ENCODE measurements at places on chromosomes 5 and 9. TPM values are rescaled to one million over a fixed set of nuclear protein-coding genes. Genes with fewer than 3 reads are reported as not detected.

DNA sequence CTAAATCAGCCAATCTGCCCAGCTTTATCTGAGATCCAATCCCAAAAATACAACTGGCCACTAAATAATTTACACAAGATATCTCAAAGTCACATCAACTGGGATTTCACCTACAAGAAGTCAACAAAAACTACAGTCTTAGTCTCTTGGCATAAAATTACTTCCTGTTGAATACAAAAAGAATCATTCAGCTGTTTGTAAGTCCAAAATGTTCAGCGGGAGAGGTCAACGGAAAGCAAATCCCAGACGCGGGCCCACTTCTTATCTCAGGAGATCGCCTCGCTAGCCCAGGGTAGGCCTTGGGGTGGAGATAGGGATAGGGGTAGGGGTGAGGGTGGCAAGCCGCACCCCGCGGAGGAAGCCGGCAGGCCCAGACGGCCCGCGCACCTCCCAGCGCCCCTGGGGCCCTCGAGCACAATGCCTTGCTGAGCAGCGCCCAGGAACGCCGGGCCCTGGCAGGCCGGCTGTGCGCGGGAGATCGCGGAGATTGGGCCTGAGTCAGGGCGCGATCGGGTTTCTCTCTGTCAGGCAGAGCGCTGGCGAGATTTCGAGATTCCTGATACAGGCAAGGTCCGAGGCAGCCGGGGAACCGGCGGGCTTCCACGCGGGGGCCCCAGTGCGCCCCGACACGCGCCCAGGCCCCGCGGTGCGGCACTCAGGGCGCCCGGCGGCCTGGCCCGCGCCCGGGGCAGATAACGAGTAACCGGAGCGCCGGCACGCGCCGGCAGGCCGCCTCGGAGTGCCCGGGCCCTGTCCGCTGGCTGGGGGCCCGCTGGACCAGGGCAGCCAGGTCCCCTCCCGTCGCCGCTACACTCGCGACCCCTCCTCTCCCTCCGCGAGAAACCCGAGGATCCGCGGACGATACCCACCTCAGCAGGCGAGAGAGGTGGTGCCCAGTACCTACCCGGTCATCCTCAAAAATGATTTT is 601 bp downstream of the HINT1 start:
- DNase-seq: peak; percentile 73

- DNase-seq: no peak
Measured at GRCh38 chr5:149288436-149288835, 16.8 kb downstream of the AFAP1L1 start.

DNA sequence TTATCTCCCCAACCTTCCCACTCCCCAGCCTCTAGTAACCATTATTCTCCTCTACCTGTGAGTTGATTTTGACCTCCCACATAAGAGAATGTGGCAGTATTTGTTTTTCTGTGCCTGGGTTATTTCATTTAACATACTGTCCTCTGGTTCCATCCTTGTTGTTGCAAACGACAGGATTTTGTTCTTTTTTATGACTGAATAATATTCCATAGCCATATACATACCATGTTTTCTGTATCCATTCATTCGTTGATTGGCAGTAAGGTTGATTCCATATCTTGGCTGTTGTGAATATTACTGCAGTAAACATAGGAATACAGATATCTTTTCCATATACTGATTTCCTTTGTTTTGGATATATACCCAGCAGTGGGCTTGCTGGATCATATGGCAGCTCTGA is 20.8 kb downstream of the GPBP1 start:
- no peak for DNase-seq

DNA sequence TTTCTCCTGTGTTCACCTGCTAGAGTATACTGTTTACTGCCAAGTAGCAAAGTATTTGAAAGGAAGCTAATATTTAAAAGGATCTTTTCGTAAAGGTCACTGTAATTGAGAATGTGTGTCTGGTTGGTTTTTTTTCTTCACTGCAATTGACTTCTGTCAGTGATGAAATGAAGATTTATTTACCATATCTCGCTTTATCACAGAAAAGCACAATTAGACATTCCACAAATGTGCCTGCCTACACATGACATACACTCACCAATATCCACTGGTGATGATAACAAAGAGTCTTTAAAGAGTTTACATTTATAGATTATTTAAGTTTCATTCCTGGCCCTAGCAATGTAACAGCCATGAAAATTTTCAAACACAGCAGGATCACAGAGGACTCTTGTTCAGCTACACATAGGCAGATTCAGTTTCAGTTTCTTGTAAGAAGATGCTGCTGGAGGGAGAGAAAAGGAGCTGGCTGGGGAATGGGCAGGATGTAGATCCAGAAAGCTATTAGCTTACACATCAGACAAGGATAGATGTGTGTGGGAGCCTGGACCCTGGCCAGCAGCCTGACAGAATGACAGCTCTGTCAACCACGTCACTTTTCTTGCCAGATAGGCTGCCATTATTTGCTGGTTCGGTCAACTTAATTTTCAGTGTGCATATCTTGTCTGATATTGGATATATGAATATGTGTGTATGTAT is 104.0 kb downstream of the GDNF start:
- no peak for DNase-seq

GRCh38 chr5:133825631-133826289 is 142.7 kb downstream of the C5orf15 start:
- no peak for DNase-seq

- DNase-seq: no peak
Measured at GRCh38 chr9:89154651-89155336, 23.8 kb downstream of the SHC3 start.

GRCh38 chr5:537621-538071 is 13.4 kb upstream of the SLC9A3 start:
- no peak for DNase-seq

GRCh38 chr9:38141746-38142591 is 72.9 kb upstream of the SHB start:
- no peak for DNase-seq

GRCh38 chr9:98874721-98875255 is 67.3 kb downstream of the GALNT12 start:
- no peak for DNase-seq

DNA sequence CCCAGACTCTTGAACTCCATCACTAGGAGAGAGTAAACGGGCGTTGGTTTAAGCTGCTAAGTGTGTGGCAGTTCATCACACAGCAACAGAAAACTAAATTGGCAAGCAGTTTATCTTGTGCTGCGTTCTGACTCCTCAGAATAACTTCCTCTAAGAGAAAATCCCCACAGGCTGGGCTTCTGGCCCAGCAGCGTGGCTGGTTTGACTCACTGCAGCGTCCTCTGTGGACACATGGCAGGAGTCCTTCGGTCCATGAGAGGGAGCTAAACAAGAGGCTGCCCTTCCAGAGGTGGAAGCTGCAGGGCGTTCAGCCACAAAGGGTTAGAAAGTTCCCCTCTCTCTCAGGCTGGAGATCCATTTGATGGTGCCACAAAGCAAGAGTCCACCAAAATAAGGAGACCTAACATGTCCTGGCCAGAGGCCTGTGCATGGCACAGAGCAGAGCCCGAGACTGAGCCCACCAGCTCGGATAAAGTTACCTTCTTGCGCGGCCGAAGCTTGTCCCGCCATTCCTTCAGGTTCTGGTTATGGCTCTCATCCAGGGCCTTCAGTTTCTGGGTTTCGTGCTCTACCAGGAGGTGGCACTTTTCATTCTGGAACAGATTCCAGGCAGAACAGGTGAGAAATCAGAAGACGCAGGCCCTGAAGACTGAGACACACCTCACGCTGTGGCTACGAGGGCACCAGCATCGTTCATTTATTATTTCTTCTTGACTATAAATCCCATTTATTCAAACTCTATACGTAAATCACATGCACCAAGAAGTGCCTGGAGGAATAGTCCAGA is 46.2 kb upstream of the FBXW11 start:
- DNase-seq: no peak

DNA sequence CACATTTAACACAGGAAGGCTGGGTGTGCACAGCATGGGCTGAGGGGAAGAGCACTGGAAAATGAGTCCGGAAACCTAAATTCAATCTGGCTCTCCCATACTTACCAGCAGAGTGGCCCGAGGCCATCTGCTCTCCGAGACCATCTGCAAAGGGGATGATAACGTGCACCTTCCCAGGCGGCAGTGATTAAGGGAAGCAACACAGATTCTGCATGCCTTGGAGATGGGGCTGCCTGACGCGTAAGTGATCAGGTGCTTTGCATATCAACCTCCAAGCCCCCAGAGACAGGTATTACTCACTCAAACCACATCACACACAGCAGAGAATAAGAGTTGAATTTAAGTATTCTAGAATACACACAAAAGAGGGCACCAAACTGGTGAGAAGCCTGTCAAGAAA is 9.1 kb downstream of the EPB41L4B start:
- no peak for DNase-seq

- no peak for DNase-seq
Measured at GRCh38 chr9:104911032-104911607, 16.8 kb downstream of the ABCA1 start.

DNA sequence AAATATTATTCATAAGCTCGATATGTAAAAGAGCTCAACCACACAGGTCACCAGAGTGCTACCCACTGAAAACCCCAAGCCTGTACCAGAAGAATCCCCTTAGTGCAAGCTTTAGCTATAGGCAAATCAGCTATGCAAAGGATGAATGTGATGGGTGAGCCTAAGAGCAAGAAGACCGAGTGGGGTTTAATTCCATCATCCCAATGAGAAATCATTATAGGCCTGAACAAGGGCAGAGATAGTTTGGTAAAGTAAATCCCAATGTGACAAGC is 21.8 kb downstream of the ELOVL7 start:
- DNase-seq: no peak

DNA sequence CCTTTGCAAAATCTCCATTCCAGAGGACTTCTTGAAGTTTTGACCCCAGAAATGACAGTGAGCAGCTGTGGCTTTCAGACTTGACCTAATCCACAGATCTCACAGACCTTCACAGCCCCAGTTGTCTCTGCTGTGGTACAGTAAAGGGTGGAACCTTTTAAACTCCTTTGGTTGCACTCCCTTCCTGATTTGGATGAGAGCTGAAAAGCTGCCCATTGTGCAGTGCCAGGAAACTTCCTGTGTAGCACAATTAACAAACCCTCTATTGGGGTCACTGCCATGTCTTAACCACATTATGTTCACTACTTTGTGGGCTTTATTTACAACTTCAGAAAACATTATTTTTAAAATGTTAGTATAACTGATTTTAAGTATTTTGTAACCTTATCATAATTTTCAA is 56.7 kb upstream of the PCSK5 start:
- DNase-seq: no peak

- no peak for DNase-seq
Measured at GRCh38 chr5:158599157-158599556, 500.6 kb downstream of the EBF1 start.

DNA sequence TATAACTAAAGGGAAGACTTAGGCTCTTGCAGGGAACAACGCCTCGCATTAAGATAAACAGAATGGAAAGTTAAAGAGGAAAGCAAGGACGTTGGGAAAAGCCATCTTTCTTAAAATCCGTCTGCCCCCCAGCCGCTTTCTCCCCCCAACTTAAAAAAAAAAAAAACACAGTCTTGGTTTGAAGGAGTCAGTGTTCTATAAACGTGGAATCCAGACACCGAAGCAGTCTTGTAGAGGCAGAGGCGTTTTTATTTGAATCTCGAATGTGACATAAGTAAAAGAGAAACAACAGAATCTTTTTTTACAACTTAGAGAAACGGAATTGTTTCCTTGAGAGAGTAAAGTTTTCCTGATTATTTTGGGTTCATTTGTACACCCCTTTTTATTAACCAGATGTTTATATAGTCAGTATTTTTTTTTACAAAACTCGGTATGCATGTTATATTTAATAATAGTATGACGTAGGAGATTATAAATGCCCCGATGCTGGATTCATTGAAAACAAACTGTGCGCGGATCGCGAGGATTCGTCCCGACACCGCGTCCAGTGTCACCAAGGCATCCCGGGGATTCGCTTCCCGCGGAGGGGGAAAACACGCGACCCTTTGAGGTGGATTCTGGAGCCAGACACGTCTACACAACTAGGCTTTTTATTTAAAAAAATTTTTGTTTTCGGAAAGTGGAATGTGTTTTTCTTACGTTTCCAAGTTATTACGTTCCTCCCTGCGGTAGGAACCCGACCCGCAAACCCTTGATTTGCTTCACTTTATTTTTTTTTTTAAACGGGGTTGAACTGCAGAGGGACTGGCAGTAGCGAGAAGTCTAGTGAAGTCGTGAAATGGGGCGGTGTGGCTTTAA is 6.7 kb downstream of the PTCH1 start:
- peak; percentile 48 for DNase-seq

DNA sequence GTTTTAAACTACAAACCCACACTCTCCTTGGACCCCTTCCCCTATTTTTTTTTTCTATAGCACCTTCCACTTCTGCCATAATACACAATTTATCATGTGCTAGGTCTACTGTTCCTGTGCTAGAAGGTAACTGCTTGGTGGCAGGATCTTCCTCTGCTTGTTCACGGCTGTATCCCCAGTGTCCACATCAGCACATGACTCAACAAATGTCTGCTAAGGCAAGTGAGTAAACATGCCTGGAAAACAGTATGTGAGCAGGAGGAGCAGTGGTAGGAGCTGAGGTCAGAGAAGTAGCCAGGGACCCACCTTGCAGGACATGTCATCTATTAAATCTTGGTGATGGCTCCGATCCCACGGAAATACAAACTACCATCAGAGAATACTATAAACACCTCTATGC is 79.4 kb downstream of the AUH start:
- DNase-seq: no peak

- DNase-seq: peak; percentile 33
Measured at GRCh38 chr9:129697656-129698253, 32.3 kb downstream of the PRRX2 start.

GRCh38 chr5:7395432-7395946 is 449 bp upstream of the ADCY2 start:
- no peak for DNase-seq

- DNase-seq: no peak
Measured at GRCh38 chr9:28956116-28956880, 1383.0 kb upstream of the C9orf72 start.

GRCh38 chr5:139862803-139863202 is 67.2 kb downstream of the PSD2 start:
- DNase-seq: no peak

DNA sequence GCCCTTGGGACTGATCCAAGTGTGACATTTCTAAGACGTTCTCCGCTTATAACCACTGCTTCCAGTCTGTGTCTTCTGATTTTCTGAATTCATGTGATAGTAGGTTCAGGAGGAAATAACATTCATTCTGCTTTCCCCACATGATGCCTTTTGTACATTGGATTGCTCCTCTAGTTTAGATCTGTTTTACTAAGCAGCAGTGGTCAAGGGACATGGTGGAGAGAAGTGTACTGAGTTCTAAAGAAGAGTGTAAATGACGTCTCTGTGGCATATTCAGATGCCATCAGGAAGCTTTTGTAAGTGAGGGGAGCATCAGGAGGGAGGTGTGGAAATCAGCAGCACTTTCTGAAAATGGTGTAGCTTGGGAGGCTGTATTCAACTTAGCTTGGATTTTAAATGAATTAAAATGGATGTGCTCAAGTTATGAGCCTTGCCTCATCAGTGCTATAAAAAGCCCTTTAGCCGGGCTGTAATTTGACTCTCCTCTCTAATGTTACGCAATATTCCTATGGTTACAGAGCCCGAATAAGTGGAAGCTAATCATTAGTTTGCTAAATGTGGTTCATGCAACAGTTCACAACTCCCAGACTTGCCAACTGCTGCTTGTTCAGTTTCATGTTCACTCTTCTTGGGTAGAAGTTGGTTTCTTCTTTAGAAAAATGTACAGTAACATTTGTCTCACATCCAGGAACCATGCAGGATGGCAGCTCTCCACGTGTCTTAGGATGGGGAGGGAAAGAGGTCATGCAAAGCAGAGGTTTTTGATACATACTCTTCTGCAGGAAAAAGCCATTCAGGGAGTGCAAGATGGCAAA is 281.3 kb downstream of the ARHGAP26 start:
- DNase-seq: no peak

Gene CDH9
- not detected for total RNA-seq

Gene SPTLC1
- total RNA-seq: 85.5 TPM

Gene PFN3
- not detected for total RNA-seq

Gene STK32A
- 0.43 TPM for total RNA-seq

Gene DRD1
- total RNA-seq: 0.09 TPM

Data from mucosa of descending colon (tissue), 3 donors.